A549 treated with GW870086 at 1 μM for 4 hours (cell line): ENCODE measurements at places on chromosomes 6 and 20. TPM values are rescaled to one million over a fixed set of nuclear protein-coding genes. Genes with fewer than 3 reads are reported as not detected.

Gene NOTCH4
- 0.38 to 0.79 TPM (median 0.71 TPM) in 5 replicates for total RNA-seq

Gene FAM184A
- not detected in 5 replicates for total RNA-seq

Gene HIVEP2
- 1.9 to 4.6 TPM (median 4.6 TPM) in 5 replicates for total RNA-seq

Gene PDYN
- total RNA-seq = not detected in 5 replicates

Gene MCCD1
- not detected in 5 replicates for total RNA-seq
